Stimulated activated CD4-positive, alpha-beta T cell treated with anti-CD3 and anti-CD28 coated beads, Interleukin-12 subunit alpha, Interleukin-12 subunit beta, amount 100 ng/mL, for 24 hours (primary cell): ENCODE measurements at places on chromosomes 1 and 21.

- DNase-seq: no peak
These were observed 610.1 kb upstream of the NEGR1 start for GRCh38 chr1:72892461-72892860.

GRCh38 chr1:90359994-90360393 lies 357.1 kb downstream of the BARHL2 start:
- DNase-seq: no peak

DNA sequence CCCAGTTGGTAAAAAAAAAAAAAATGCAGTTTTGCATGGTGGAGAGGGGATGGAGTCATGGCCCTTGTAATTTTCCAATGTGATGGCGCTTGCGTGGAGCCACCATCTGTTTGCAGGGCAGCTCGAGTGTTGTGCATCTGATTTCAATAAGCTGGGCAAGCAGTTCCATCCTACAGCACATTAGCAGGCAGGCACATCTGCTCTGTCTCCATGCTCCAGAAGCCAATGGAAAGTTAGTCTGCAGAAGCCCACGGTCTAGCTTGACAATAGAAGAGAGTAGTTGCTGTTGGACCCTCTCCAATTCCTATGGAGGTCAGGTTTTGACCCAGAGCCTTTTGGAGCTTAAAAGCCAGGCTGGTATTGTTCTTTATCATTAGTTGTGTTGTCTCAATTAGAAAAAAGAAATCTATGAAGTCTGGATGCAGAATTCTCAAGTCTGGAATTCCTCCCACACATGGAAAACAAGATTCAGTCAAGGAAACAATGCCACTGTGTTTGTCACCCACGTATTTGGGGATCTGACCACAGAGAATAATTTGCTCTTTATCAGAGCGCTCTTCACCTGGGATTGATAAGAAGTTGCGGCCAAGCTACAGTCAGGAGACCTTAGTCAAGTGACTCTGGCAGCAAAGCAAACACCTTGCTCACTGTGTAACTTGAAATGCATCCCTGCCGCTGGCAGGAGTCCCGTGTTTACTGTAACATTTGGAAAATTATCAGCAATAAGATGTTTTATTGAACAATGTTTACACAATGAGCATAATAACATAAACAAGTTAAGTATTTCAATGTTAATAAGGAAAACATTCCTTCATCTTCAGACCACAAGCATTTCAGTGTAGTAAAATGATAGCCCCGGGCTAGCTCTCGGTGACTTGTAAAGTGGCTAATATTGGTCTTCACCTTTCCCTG lies 20.7 kb downstream of the NGF start:
- no peak for DNase-seq

GRCh38 chr21:34534522-34534921 lies 22.5 kb upstream of the KCNE1 start:
- DNase-seq: no peak

DNA sequence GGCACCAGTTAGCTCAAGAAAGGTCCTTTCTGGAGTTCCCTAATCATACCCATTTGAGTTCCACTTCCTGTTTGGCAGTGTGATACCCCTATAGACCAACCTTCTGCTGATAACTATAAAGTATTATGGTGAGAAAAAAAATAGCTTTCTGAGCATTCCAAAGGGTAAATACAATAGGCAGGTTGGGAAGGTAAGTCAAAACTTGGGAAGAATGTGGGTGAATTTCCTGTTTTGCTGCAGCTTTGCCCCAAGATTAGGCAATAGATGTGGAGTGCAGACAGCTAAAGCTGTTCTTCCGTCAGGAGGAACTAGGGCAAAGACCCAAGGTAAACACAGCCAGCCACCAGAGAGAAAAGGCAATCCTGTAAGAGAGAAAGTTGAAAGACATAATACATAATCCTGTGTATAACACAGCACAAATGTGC lies 49.9 kb upstream of the GUCA2A start:
- DNase-seq: no peak

- DNase-seq: no peak
These were observed 21.7 kb downstream of the ERI3 start for GRCh38 chr1:44333376-44333775.

GRCh38 chr1:205001162-205001561 lies 41.9 kb upstream of the CNTN2 start:
- no peak for DNase-seq
